ENCODE measurements at places on chromosomes 6 and 20.

DNA sequence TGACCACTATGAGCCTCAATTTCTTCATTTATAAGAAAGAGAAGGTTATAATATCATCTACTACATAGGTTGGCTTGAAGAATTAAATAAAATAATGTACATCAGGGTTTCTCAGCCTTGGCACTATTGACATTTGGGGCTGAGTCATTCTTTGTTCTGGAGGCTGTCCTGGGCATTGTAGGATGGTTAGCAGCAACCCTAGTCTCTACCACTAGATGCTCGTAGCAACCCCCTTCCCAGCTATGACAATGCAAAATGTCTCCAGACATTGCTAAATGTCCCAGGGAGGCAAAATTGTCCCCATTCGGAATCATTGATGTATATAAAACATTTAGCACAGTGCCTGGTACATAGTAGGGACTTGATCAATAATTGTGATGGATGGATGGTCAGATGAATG is 152.1 kb downstream of the KHDC1L start:
- H3K4me3 ChIP-seq = no peak overlapping the region
- H3K4me1 ChIP-seq = no peaks in the 10 kb centered on the region
- H3K27me3 ChIP-seq = no peaks in the 10 kb centered on the region
- DNase-seq = no peak

DNA sequence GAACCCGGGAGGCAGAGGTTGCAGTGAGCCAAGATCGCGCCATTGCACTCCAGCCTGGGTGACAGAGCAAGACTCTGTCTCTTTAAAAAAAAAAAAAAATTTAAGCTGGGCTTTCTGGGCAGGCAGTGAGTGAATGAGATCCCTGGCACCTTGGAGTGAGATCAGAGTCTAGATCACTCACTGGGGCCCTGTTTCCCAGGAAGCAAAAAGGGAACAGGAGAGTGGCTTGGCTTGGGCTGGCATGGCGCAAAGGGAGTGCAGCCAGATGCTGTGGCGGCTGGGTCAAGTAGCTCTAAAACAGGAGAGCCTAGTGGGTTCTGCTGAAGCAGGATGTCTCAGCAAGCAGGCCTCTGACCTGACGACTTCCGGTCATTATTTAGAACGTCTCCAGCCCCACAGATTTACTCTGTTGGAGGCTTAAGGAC is 10.4 kb downstream of the PLCG1 start:
- DNase-seq = peak; percentile 73
- H3K4me3 ChIP-seq = no peak overlapping the region
- no peaks in the 10 kb centered on the region for H3K36me3 ChIP-seq
- H3K27me3 ChIP-seq = no peaks in the 10 kb centered on the region
- peak overlapping the region; percentile 28 for H3K27ac ChIP-seq
- peaks cover 93% of the 10 kb centered on the region for H3K4me1 ChIP-seq

DNA sequence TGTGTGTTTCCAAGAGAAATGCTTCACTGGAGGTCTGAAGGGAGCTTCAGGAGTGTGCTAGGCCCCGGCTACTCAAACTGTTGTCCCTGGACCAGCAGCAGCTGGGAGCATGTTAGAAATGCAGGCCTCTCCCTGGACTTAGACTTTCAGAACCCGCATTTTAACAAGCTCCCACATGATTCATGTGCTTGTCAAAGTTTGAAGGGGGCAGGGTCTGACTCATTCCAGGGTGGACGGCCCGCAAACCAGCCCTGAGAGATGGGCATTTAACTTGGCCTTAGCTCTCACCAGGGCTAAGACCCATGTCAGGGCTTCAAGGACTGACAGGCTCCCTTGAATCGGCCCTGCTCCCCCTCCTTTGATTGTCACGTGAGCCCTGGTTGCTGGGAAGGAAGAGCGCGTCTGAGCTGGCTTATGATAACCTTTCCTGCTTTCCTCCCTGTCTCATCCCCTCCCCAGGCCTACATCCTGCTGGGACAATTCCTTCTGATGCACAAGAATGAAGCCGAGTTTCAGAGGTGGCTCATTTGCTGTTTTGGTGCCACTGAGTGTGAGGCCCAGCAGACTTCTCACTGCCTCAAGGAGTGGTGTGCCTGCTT is 35.5 kb downstream of the BANF2 start:
- H3K4me1 ChIP-seq = peaks cover 20% of the 10 kb centered on the region
- no peak overlapping the region for H3K4me3 ChIP-seq
- H3K36me3 ChIP-seq = no peaks in the 10 kb centered on the region
- H3K27me3 ChIP-seq = no peaks in the 10 kb centered on the region
- H3K27ac ChIP-seq = no peak overlapping the region

DNA sequence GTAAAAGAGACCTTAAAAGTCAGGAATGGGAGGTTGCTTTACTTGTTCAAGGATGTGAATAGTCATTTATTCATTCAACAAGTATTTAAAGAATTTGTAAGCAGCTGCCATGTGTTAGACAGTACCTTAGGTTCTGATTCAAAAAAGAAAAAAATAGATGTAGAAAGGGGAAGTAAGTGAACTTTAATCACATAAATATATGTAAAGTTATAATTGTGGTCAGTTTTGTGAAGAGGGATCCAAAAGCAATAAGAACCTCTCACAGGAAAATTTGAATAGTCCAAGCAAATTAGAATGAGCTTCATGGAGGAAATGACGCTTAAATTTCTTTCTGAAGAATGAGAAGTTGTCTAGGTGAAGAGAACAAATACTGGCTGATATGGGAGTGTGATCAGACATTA is 596.1 kb upstream of the CITED2 start:
- H3K4me1 ChIP-seq = peaks cover 35% of the 10 kb centered on the region
- H3K4me3 ChIP-seq = no peak overlapping the region
- no peaks in the 10 kb centered on the region for H3K36me3 ChIP-seq

GRCh38 chr6:29641430-29642148 is 8.6 kb upstream of the GABBR1 start:
- no peaks in the 10 kb centered on the region for H3K27me3 ChIP-seq
- no peak overlapping the region for H3K27ac ChIP-seq
- H3K4me3 ChIP-seq = no peak overlapping the region
- no peaks in the 10 kb centered on the region for H3K4me1 ChIP-seq
- no peaks in the 10 kb centered on the region for H3K36me3 ChIP-seq
- no peak for DNase-seq

DNA sequence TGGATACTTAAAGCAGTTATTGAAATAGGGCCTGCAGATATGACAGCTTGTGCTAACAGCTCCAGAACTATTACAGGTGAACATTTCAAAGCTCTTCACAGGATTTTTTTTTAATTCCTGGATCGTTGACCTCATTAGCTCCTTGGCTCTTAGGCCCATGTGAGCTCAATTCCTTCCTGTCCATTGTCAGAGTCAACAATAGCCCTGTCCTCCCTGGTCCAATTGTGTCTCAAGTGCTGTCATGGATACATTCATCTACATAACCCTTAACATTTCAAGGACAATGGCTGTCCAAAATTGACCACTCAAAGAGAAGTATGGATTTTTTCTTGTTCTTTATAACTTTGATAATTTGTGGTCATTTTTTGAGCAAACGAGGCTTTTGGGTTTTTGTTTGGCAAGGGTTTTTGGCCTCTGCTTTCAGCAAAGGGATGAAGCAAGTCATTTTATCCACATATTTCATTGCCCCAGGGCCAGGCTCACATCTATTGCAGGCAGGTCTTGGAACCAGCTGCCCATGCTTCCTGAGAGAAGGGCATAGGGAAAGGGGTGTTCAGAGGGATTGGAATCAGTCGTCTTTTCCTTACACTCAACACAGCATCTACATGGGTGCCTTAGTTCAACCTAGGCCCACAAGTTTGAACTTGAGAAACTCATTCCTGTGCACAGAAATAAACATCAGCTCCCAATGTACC is 282.1 kb downstream of the TPBG start:
- no peak overlapping the region for H3K27ac ChIP-seq
- no peaks in the 10 kb centered on the region for H3K4me1 ChIP-seq
- H3K4me3 ChIP-seq = no peak overlapping the region
- no peaks in the 10 kb centered on the region for H3K36me3 ChIP-seq
- H3K27me3 ChIP-seq = no peaks in the 10 kb centered on the region

GRCh38 chr6:144856622-144857021 is 571.5 kb downstream of the UTRN start:
- no peaks in the 10 kb centered on the region for H3K27me3 ChIP-seq
- H3K4me1 ChIP-seq = no peaks in the 10 kb centered on the region
- DNase-seq = no peak

- H3K27ac ChIP-seq = no peak overlapping the region
- H3K4me3 ChIP-seq = no peak overlapping the region
- H3K27me3 ChIP-seq = no peaks in the 10 kb centered on the region
- H3K36me3 ChIP-seq = peaks cover 8% of the 10 kb centered on the region
Measured at GRCh38 chr6:352896-353470, 38.6 kb upstream of the IRF4 start.

GRCh38 chr20:62160253-62160652 is 16.7 kb downstream of the SS18L1 start:
- DNase-seq = no peak
- H3K4me1 ChIP-seq = peaks cover 5% of the 10 kb centered on the region
- no peak overlapping the region for H3K4me3 ChIP-seq
- no peaks in the 10 kb centered on the region for H3K27me3 ChIP-seq

GRCh38 chr6:166017032-166017635 is 150.5 kb downstream of the TBXT start:
- no peak overlapping the region for H3K4me3 ChIP-seq
- H3K36me3 ChIP-seq = no peaks in the 10 kb centered on the region
- H3K27me3 ChIP-seq = no peaks in the 10 kb centered on the region
- DNase-seq = no peak

- H3K4me1 ChIP-seq = no peaks in the 10 kb centered on the region
- no peak overlapping the region for H3K4me3 ChIP-seq
- no peaks in the 10 kb centered on the region for H3K36me3 ChIP-seq
- no peaks in the 10 kb centered on the region for H3K27me3 ChIP-seq
- DNase-seq = no peak
Measured at GRCh38 chr6:140636908-140637402, 1262.5 kb upstream of the CITED2 start.

DNA sequence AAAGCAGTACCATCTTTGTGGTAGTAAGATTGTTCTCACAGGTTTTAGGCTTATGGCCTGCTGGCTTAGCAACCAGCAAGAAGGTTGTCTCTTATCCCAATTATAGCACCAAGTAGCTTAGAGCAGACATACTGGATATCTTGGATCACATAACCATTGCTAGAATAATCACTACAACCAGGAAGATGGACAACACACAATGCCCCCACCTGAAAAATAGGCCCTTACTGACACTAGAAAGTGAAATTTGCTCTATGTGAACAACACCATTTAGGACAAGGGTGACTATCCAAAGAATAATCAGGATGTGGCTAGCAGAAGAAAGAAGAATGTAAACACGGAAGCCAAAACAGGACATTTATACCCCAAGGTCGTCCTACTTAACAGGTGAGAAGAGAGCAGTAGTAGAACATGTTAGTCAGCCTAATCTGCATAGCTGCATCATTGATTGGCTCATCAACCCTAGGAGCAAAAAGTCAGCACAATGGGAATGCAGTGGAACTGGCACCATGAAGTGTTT is 172.7 kb upstream of the MARCKS start:
- H3K4me3 ChIP-seq = no peak overlapping the region
- H3K27ac ChIP-seq = no peak overlapping the region
- H3K36me3 ChIP-seq = no peaks in the 10 kb centered on the region
- no peaks in the 10 kb centered on the region for H3K27me3 ChIP-seq

All from thyroid gland (tissue), 4 donors.